Kidney epithelial cell (primary cell): ENCODE measurements at places on chromosomes 1 and 21. TPM values are rescaled to one million over a fixed set of nuclear protein-coding genes. Genes with fewer than 3 reads are reported as not detected.
A peak's percentile ranks its signal among the peaks of the same experiment; 100 is the strongest.

Gene FOXD3
- total RNA-seq = not detected in 2 replicates

Gene MTARC1
- 3.5 and 7.7 TPM in 2 replicates for total RNA-seq

Gene IGSF8
- 32.9 and 44.3 TPM in 2 replicates for total RNA-seq

Gene ERRFI1
- total RNA-seq = 61.5 and 66.4 TPM in 2 replicates

Gene BMP8B
- total RNA-seq = 2.8 and 4.3 TPM in 2 replicates

Gene ANKRD45
- 0.55 and 0.67 TPM in 2 replicates for total RNA-seq

Gene GIPC2
- 1.5 and 1.6 TPM in 2 replicates for total RNA-seq

Gene TTLL10
- total RNA-seq = 0.27 TPM in 1 of 2 replicates, not detected in the other

Gene OLFM3
- 0.13 TPM in 1 of 2 replicates, not detected in the other for total RNA-seq

Gene LRRC71
- not detected in 2 replicates for total RNA-seq

Gene KIF14
- 1.4 and 2.0 TPM in 2 replicates for total RNA-seq

DNA sequence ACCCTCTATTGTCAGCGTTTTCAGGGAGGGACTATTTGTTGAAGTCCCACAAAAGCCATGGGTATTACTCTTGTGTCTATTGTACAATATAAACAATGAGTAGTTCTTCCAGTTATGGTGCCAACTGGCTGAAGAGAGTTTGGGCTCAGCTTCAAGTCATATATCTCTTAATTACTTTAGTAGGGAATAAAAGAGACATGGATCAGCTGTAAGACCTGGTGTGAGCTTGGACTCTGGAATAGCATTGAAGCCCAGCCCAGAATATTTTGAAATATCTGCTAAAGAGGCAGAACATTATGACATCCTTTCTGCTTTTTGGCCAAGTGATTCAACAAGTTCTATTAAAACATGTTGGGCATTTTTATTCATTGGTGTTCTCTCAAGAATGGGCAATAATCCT is 224.9 kb downstream of the BACH1 start:
- no peak for DNase-seq

DNA sequence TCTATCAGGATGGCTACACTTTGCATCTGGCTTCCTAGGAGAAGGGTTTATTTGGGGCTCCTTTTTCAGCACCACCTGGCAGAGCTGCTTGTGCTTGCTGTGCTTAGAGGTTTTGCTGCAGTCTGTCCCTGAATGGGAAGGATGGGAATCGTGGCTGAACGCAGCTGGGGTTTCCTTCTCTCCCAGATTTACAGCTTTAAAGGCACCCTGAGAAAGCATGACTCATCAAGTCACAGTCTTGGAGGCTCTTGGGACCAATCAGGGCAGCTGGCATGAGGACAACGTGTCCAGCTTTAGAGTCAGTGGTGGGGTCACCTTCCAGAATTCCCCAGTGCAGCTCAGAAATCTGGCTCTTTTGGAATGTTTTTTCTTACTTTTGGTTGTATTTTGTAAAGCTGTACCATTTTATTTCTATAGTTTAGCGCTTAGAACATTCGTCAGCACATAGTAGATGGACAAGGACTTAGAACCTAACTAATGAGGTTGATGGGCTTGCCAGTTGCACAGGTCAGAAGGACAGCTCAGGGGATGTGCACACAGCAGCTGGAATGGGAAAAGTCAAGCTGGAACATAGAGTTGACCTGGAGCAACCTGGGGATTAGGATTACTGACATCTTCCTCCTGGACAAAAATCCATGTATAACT is 222.6 kb downstream of the PRDM2 start:
- no peak for DNase-seq

- no peak for DNase-seq
These were observed 37.4 kb downstream of the VANGL1 start for GRCh38 chr1:115679141-115679611.

DNA sequence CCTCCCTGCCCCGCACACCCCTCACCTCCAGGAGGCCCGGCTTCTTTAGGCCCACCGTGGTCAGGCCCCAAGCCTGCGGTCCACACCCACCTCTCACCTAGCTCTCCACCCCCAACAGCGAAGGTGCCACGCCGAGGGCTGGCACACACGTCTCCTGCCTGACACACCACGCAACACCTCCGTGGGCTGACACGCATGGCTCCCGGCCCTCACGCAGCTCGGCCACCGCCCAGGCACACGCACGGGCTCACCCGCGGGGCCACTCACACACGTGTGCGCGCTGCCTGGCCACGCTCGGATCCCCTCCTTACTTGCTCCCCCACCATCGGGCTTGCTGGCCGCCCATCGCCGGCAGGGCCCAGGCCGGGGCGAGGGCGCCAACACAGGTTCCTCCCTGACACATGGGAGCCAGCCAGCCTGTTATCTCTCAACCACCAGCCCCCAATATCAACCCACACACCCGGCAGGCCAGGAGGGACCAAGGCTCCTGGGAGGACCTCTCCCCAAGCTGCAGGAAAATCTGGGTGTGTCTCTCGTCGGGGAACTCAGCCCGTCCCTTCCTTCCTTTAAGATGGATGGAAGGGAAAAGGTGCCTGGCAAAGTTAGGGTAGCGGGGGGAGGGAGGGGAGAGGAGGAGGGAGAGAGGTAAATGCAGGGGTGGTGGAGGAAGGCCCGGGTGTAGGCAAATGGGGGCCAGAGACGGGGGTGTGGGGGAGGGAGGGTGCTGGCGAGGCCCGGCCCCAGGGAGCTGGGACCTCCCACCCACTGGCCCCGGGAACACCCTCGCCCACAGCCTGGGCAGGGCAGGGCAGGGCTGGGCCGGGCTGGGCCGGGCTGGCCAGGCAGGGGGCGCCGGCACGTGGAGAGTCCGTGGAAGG is 546 bp downstream of the ELOVL1 start:
- no peak for DNase-seq

- no peak for DNase-seq
These were observed 2.1 kb upstream of the SSX2IP start for GRCh38 chr1:84692391-84692790.

DNA sequence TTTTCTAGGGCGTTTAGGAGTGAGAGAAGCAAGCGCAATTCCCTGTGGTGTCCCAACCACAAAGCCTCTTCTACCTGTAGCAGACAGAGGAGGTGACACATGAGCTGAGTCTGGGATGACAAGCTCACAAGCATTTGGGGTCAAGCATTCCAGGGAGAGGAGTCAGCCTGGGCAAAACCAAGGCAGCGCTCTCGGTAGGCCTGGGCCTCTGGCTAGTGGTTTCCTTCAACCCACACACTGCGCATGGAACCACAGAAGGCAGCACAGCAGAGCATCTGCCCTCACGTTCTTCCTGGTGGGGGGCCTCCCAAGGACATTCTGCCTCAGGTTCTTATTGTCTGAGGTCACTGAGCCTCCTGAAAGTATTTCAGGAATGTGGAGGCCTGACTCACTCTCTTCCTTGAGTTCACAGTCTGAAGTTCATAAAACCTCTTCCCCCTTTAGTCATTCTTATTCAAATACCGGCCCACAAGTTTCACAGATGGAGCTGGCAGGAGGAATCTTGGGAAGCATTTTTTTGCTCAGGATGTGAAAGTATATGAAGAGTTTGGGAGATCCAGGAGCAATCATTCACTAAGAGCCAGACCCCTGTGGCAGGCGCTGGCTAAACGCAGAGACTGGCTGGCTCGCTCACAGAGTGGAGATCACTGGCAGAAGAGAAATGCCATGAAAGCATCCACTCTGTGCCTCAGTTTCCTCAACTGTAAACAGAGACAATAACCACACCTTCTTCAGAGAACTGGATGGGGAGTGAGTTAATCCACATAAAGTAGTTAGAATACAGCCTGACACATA is 26.8 kb downstream of the CCN1 start:
- DNase-seq = peak; percentile 99

DNA sequence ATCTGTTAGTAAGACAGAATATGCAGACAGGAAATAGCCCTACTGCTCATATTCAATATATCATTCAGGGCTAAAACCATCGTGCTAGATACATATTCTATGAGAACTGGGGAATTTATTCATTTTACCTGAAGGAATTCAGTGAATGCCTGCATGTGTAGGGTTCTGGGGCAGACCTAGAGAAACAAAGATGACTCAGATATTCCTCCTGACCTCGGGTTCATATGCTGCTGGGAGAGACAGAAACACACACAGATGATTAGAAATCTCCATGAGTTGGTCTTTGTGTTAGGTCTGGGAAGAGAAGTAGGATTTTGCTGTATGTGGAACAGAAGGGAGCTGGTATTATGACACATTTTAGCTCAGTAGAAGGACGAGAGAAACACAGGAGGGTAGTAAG is 176.5 kb upstream of the ST6GALNAC5 start:
- DNase-seq = no peak

DNA sequence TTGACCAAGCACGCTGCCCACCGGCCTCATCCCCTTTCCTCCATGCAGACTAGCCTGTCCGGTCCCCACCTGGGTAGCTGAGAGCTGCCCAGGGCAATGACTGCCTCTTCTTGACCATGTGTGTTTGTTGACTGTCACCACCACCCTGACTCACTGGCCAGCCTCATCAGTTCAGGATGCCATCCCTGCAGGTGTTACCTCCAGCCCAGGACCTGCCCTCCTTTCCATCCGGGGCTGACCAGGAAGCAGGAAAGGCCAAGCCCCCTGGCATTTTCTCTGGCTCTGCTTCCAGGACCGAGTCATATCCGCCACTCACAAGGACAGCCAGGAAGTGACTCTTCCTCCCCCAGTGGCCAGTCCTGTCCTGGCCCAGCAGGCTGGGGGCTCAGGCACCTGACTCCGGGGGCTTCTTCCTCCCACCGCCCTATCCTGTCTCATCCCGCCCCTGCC is 17.1 kb downstream of the EPHA2 start:
- DNase-seq = no peak

DNA sequence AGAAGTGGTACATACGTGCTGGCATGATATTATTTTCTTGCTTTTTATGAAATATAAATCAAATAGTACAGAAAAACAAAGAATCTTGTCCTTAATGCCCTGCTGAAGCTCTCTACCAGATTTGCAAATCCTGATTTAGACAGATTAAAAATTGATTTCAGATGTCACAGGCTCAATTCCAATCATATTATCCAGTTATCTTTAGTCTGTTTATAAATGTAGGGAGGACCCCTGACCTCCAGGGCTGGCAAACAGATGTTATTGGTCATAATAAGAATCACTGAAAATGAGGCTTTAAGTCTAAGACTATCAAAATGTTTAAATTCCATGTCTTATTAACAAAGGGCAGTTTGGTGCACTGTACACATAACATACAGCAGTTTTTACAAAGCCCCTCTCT is 62.1 kb downstream of the TP53BP2 start:
- no peak for DNase-seq

- DNase-seq = no peak
These were observed 19.5 kb upstream of the IGSF21 start for GRCh38 chr1:18088077-18088594.

- no peak for DNase-seq
These were observed 218.9 kb downstream of the TRABD2B start for GRCh38 chr1:47778280-47778679.
